Fibroblast of villous mesenchyme (primary cell): ENCODE measurements at places on chromosomes 11 and 22. TPM values are rescaled to one million over a fixed set of nuclear protein-coding genes. Genes with fewer than 3 reads are reported as not detected.
A peak's percentile ranks its signal among the peaks of the same experiment; 100 is the strongest.

DNA sequence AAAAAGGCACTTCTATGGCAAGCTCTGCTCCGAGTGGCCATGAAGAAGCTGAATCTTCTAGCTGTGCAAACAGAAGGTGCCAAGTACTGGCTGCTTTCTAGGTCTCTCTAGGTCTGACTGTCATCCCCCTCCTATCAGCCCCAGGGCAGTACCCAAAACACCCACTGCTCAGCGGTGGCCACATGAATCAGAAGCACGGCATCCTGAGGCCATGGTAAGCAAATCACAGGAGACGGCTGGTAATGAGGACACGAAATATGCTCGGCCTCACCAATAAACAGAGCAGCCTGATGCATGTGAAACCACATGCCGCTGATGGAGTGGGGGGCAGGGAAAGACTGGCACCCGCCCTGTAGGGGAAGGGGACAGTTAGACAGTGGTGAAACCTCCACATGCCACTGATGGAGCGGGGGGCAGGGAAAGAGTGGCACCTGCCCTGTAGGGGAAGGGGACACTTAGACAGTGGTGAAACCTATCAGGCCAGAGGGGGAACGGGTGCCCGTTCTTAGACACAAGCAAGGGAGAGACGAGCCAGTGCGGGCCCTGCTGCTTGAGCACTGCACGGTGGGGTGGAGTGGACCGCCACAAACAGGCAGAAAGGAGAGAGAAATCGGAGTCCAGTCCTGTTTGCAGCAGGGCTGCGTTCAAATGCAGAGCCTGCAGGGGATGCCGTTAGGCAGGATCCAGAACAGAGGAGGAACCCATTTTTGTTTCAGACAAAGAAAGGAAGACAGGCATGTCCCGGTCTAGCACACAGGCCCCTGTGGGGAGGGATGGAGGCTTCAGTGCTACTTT is 29.9 kb upstream of the MOB2 start:
- DNase-seq: no peak

- DNase-seq: no peak
Measured at GRCh38 chr11:131978351-131978750, 607.9 kb downstream of the NTM start.

- no peak for DNase-seq
Measured at GRCh38 chr11:11724994-11725393, 103.2 kb upstream of the GALNT18 start.

DNA sequence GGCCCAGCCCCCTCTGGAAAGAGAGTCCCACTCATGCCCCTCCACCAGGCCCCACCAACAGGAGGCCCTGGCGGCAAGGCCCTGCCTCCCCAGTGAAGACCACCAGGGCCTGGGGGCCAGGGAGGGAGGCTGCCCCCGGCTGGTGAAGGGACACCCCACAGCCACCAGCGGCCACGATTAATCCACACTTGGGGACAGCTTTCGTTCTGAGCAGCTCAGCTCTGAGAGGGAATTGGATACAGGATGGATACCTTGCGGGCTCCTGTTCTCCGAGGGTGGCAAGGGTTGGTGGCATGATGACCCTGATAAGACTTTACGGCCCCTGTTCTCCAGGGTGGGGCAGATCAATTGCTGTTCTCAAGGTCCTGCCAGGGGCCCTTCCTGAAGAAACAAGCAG is 6.9 kb upstream of the NLRP6 start:
- no peak for DNase-seq

TMEM45B gene
- not detected in 2 replicates for total RNA-seq

TMEM132A gene
- 29.3 and 40.6 TPM in 2 replicates for total RNA-seq

DNA sequence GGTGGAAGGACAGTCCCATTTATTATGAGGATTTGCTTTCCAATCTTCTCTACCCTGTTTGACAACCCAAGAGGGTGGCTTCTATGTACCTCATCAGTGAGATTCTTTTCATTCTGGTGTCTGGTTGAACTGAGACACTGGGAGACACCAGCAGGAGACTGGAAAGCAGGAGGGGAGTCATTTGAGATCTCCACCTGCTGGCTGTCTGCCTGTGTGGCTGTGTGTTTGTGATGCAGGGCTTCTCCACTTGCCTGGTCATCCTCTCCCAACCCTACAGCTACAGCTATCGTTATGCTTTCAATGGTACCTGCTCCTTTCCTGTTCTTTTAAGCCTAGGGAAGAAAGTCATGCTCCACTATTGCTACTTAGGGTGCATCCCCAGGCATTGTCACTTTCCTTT is 48.6 kb downstream of the MRGPRX1 start:
- no peak for DNase-seq

DNA sequence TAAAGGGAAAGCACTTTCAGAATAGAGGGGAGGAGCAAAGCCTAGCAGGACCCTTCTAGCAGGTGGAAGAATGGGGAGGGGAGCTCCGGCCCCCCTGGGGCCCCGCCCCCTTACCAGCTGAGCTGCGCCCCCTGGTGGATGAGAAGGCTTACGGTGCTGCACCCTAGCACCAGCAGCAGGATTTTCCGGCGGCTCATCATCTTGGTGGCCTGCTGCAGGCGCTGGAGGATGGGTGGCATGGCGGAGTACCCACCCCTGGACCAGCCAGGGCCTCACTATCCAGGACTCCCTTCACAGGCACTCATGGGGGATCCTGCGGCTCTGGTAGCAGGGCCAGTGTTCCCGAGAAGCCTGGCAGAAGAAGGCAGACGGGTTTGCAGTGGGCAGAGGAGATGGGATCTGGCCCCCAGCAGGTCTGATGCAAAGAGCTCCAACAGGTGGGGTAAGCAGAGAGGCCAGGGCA is 3.8 kb downstream of the GAL3ST3 start:
- peak; percentile 80 for DNase-seq

- DNase-seq: no peak
Measured at GRCh38 chr11:38153985-38154384, 1555.9 kb upstream of the RAG2 start.

DNA sequence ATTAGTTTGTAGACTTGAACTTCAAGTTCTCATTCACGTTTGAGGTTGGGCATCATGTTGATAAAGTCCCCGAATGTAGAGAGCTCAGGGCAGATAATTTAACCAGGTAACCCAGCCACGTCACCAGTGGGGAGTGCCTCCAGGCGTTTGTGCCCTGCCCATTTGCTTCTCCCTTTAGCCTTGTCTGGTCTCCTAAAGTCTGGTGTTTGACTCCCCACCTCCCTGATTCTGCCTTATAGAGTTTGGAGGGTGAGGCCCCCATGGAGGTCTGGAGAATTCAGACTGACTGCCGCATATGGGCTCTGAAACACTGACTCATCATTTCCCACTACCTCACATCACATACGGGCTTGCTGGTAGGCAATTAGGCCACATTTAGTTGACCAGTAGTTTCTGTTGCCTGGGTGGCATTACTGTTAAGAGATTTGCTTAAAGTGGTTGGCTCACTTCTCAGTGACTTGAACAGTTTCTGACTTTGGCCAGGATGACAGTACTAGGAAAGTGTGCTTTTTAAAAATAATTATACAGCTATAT is 99.3 kb upstream of the GAL start:
- DNase-seq: no peak

DNA sequence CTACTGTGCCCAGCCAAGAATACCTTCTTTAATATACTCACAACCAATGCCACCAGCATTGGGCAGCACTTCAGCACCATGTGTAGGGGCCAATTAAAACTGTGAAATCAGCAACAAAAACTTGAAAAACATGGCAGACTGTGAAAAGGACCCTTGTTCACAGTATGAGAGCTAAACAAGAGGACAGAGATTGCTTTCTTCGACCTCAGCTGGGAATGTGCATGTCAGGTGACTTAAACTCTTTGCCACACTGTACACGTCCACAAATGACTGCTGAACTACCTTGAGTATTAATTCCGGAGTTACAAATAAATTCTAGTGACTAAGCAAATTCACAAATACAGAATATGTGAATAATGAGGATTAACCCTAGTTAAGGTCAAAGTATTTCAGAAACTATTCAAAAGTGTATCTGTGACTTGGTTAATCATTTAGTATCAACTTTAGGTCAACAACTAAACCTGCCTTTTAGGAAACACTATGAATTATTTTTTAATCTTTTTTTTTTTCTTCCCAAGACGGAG is 33.0 kb downstream of the DDX6 start:
- DNase-seq: no peak

WNT7B gene
- under 0.01 and 0.64 TPM in 2 replicates for total RNA-seq

DNA sequence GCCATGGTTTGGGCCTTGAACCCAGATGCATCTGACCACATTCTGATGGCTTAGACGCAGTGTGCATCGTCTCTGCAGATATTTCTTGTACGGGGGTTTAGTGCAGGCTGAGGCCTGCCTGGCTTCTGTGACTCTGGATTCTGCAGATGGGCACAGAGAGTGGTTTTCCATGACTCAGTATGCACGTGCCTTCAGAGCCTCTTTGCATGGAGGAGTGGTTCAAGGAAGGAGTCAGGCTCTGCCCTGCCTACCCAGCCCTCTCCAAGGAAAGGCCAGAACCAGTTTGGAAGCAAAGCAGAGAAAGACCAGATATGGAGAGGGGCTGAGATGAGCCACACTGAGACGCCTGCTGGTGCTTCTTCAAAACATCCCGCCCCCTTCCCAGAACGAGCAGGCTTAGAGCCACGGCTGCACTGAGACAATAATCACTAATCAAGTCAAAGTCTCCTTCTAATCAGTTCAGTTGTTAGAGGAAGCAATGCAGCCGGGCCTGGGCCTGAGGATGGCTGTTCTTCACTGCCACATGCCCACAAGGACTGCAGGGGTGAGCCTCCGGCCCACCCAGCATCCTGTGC is 308.9 kb downstream of the NXPE2 start:
- no peak for DNase-seq

DNA sequence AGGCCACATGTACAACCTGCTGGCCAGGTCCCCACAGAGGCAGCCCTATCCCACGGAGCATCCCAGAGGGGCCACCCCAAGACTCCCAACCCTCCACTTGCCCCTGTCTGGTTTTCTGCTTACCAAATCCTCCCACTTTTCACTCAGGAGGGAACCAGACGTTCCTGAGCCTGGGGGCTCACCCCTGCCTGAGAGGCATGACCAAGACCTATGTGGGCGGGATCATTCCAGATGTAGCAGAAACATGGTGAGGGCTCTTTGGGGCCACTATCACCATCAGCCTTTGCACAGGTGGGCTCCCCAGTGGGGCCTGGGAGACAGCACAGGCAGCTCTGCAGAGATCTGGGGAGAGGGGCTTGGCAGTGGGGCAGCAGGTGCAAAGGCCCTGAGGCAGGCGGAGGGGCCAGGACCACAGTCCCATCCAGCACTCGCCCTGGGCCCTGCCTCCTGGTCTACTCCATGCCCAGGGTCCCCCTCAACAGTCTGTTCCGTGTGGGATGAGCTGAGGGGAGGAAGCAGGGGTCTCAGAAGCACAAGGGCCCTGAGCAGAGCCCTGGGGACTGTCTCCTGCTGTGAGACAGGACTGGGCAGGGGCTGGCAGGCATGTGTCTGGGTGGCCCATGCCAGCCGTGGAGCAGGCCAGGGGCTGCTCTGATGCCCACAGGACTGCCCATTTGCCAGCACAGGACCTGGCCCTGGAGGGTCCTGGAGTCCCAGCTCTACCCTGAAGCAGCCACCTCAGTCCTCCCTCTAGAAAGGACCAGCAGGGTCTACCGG is 9.4 kb downstream of the PIM3 start:
- no peak for DNase-seq

RBX1 gene
- total RNA-seq: 54.4 and 59.6 TPM in 2 replicates

- DNase-seq: no peak
Measured at GRCh38 chr11:121191818-121192217, 90.8 kb downstream of the TECTA start.

DNA sequence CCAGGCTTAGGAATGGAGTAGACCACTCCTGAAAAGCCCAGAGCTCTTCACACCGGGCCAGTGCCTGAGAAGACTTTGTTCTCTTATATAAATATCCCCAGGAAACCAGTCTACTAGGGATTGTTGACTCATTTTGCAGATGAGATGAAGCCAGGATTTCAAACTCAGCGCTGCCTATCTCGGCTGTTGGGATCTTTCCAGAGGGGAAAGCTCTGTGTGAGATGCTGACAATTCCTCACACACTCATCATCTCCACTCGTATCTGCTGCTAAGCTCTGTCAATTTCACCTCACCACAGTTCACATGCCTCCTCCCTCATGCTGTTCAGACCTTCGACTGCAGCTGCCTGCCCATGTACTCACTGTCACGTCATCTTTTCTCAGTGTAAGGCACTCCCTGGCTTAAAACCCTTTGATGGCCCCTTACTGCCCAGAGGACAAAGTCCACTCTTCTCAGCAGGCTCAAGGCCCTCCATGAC is 12.5 kb downstream of the USH1C start:
- DNase-seq: no peak

DNA sequence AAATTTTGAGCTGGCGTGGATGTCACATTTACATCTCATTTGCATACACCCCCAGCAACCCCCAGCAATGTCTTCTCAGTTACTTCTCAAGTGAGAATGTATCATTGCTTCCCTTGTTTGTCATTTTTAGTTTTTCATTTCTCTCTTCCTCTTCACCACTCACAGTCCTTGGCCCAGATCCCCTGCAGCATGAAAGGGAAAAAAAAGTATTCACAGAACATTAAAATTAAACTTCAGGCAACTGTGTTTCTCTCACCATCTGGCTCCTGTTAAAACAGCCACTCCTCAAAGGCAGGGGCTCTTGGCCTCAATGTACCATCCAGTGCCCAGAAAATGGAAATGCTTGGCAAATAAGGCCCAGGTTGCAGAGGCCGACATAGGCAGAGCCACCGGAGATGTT is 126.8 kb downstream of the CTNND1 start:
- no peak for DNase-seq

GRCh38 chr11:67407688-67408163 is 3.8 kb downstream of the TBC1D10C start:
- DNase-seq: no peak

ALG9 gene
- total RNA-seq: 35.8 and 49.7 TPM in 2 replicates

- DNase-seq: no peak
Measured at GRCh38 chr11:118087931-118088330, 1.2 kb upstream of the SMIM35 start.

CCDC87 gene
- total RNA-seq: 0.43 and 0.64 TPM in 2 replicates

- no peak for DNase-seq
Measured at GRCh38 chr22:45869340-45869847, 107.6 kb downstream of the WNT7B start.

IGSF9B gene
- total RNA-seq: under 0.01 TPM in 1 of 2 replicates, not detected in the other

DNA sequence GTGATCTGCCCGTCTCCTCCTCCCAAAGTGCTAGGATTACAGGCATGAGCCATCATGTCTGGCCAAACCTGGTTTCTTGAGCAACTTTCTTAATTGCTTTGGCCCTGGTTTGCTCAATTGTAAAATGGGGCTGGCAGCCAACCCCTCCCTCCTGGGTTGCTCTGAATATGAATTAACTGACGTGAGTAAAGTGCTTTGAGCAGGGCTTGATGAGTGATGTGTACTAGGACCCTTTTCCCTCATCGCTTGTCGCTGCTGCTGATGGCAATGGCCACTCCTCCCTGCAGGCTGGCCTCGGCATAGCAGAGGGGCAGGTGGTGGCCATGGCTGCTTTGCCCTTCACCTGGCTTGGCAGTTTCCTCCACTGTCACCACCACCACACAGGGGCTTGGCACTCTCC is 41.5 kb downstream of the RNF141 start:
- DNase-seq: no peak

- DNase-seq: peak; percentile 45
Measured at GRCh38 chr11:6321961-6322362, 1.7 kb upstream of the CAVIN3 start.

MAPK11 gene
- total RNA-seq: 6.5 and 6.8 TPM in 2 replicates

GRCh38 chr11:133918608-133919260 is 38.0 kb downstream of the IGSF9B start:
- DNase-seq: no peak

- DNase-seq: peak; percentile 18
Measured at GRCh38 chr11:118436639-118437207, 431 bp downstream of the KMT2A start.

GRCh38 chr11:88042238-88042637 is 133.0 kb downstream of the RAB38 start:
- no peak for DNase-seq
